ENCODE measurements at places on chromosomes 3 and 15.

DNA sequence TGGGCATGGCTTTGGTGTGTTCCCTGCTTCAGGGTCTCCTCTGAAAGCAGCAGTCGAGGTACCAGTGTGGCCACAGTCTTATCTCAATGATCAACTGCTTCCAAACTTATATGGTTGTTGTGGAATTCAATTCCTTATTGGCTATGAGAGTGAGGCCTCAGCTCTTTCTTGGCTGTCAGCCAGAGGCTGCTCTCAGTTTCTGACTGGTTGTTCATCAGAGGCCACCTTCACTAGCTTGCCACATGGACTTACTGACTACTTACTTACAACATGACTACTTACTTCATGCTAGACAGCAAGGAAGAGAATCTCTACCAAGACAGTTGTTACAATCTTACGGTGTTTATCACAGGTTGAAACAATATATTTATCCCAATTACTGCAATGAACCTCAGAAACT lies 789.2 kb downstream of the DIPK2A start:
- DNase-seq = no peak

DNA sequence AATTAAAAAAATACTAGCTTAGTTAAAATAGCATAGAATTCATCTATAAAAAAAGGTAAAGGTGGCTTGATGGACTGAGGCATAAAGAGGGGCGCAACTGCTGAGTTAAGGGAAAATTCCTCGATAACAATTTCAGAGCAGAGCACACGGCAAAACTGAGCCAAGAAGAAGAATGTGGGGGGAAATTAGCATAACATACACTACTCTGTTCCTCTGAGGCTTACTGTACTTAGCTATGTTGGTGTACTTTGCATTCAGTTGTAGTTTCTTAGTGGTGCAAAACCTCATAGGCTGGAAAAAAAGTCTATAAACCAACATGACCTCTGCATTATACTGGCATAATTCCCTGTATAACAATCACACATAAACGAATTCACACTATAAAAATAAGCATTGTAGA lies 357.9 kb upstream of the LRRC3B start:
- no peak for DNase-seq

GRCh38 chr3:158747417-158747816 lies 15.2 kb upstream of the RARRES1 start:
- DNase-seq = no peak

- DNase-seq = no peak
These were observed 71.2 kb downstream of the RORA start for GRCh38 chr15:61157933-61158332.

DNA sequence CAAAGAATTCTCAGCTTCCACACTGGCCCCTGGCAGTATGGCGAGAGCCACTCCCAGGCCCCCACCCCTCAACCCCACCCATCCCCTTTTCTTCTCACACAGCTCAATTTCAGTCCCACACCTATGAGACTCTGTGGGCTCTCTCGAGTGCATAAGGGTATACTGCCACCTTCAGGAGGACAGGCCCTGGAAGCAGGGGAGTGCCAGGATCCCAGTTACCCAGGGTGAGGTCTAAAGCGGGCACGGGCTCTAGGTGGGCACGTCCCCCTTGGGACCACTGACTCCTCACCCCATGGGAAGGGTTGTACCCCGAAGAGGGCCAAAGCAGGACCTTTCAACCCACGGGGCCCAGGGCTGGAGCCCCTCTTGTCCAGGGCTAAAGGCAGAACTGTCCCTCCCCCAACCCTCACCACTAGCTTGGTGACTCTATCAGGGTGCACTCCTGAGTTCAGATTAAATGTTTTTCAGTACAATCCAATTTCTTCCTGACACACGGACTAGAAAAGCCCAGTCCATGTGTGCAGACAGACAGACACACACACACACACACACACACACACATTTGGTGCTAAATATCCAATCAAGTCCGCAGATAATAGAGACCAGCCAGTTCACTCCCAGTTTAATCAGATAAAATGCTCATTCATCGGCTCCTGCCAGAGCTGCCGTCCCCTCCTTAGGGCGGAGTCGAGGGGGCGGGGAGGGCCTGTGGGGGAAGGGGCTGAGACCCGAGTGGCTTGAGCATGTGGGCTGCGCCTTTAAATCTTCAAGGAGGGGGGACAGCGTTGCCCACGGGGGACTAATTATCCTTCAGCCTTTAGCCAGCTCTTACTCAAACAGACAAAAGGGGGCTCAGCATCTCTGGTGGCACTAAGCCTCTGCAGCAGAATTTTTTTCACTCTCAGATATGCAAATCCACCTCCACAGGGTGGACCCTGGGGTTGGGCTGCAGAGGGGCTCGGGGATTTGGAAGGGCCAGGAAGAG lies 59.3 kb downstream of the CYP11A1 start:
- peak; percentile 69 for DNase-seq

DNA sequence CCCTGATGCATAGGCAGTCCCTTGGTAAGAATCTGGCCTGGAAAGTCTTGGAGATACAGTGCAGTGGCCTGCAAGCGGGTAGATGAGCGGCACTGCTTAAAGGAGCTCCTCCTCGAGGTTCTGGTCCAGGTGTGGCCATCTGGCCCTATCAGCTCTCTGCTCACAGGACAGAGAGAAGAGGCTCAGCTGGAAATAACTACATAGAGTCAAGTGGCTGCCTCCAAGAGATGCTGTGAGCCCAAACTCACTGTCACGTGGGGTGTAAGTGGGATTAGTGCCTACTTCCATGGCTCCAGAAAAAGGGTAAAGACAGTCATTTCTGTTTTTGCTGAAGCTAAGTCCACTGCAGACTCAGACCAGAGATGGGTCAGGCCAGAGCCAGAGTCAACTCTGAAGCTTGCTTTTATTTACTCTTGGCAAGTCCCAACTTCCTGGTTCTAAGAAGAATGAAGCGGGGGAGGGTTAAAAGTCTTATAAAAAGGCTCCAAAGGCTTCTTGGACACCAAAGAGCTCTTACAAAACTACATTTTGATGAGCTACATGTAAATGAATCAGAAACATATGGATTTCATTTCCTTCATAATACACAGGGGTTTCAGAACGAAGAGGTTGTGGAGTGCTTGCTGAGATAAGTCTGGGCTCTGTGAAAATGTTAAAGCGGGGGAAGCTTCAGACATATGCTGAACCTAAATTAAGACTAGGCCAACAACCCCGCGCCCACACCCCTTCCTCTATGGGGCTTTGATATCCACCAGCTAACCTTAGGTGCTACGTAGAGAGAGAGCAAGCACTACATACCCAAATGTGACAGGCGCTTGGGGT lies 77.1 kb downstream of the PDZRN3 start:
- peak; percentile 97 for DNase-seq

DNA sequence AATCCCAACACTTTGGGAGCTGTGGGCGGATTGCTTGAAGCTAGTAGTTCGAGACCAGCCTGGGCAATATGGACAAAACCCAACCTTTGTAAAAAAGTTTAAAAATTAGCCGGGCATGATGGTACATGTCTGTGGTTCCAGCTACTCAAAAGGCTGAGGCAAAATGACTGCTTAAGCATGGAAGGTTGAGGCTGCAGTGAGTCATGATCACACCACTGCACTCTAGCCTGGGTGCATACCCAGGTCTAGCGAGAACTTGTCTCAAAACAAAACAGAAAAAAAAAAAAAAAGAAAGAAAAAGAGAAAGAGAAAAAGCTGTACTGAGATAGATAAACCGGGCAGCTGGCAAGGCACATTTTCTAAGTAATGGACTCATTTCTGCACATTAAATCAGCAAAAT lies 10.6 kb downstream of the ARPP19 start:
- peak; percentile 77 for DNase-seq

- DNase-seq = no peak
These were observed 6.4 kb downstream of the ROBO1 start for GRCh38 chr3:79761441-79761840.

- DNase-seq = no peak
These were observed 107.4 kb downstream of the IGF1R start for GRCh38 chr15:98755781-98756180.

DNA sequence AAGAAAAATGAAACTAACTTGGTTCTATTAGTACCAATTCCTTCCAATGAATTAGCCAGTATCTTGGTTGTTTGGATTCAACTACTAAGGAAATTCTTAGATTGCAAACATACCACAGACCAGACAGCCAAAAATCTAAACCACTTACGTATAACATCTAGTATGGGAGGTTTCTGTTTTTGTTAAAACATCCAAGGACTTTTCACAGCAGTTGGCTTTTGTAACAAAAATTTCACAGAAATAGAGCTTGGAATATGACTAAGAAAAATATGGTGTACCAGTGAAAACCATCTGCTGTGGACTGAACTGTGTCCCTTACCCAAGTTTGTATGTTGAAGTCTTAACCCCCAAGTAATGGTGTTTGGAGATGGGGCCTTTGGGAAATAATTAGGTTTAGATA lies 199.2 kb downstream of the OTOL1 start:
- no peak for DNase-seq

DNA sequence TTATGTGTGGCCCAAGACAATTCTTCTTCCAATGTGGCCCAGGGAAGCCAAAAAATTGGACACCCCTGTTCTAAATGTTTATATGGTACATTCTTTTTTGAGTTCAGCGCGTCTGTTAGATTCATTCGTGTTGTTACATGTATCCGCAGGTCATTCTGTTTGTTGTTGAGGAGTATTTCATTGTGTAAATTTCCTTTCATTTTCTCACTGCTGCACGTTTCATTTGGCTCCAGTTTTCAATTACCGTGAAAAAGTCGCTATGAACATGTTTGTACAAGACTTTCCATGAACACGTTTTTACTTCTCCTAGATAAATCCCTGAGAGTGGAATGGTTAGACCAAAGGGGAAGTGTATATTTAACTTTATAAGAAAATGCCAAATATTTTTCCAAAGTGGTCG lies 7.5 kb upstream of the OPA1 start:
- DNase-seq = no peak

- peak; percentile 25 for DNase-seq
These were observed 61.4 kb downstream of the FRMD4B start for GRCh38 chr3:69324362-69325025.

- DNase-seq = no peak
These were observed 666.3 kb downstream of the ZBBX start for GRCh38 chr3:166713787-166714186.

- DNase-seq = no peak
These were observed 44.9 kb upstream of the ALDH1A3 start for GRCh38 chr15:100834731-100835130.

DNA sequence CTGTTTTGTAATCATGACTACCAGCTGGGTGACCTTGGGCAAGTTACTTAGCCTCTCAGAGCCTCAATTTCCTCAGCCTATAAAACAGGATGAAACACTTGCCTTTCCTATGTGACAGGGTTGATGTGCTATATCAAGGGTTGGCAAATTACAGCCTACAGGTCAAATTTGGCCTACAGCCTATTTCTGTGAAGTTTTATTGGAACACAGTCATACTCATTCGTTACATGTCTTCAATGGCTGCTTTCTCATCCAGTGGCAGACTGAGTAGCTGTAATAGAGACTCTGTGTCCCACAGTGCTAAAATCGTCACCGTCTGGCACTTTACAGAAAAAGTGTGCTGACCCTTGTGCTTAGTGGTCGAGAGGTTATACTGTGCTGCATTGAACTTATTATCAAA lies 16.6 kb downstream of the ABHD6 start:
- DNase-seq = no peak

- peak; percentile 93 for DNase-seq
These were observed 30.6 kb downstream of the CMTM7 start for GRCh38 chr3:32421991-32422859.

DNA sequence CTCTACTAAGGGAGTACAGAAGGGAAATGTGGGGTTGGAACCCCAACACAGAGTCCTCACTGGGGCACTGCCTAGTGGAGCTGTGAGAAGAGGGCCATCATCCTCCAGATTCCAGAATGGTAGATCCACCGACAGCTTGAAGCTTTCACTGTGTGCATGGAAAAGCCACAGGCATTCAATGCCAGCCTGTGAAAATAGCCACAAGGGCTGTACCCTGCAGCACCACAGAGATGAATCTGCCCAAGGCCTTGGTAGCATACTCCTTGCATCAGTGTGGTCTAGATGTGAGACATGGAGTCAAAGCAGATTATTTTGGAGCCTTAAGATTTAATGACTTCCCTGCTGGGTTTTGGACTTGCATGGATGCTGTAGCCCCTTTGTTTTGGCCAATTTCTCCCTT lies 39.3 kb upstream of the KCNMB2 start:
- no peak for DNase-seq

DNA sequence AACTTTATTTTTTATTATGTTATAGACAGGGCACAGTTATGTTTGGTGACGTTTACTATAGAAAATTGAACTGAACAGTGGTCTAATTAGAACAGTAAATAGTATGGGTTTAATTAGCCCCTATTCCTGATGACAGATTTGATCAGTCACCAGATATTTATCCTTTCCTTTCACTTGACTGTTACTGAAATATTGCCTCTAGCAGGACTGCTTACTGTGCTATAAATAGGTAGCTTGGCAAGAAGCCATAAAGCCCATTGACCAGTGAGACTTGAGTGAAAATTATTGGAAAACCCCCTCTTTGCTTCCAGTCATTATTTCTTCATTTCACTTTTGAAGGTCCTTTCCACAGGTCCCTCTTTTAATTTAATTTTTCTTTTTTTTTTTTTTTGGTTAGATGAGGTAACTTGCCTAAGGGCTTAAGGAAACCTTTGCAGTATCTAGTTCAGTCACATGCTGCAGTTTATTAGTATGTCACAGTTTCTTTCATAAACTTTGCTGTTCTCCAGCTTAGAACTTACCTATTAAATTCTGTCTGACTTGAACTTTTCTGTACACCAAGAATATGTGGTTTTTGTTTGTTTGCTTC lies 115.6 kb downstream of the ADAMTSL3 start:
- no peak for DNase-seq

GRCh38 chr15:57335293-57335715 lies 41.0 kb upstream of the CGNL1 start:
- DNase-seq = no peak

- DNase-seq = no peak
These were observed 72.0 kb downstream of the KCNH8 start for GRCh38 chr3:19220311-19220710.

DNA sequence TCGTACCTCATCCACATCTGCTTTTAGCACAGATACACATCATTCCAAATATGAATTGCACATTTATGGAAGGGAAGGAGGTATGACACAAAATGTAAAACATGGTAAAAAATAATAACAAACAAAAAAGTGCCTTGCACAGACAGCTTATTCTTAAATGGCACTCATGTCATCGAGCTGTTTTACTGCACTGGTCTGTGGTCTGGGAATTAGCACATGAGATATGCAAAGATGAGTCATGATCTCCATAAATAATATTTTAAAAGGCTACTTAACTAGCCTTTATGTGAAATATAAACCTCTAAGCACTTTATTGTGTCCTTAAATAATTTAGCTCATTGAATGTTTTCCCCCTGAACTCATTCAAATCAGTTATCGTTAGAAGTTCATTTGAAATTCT lies 142.2 kb upstream of the ZNF385D start:
- peak; percentile 62 for DNase-seq

Measured in EH (cell line).